ENCODE measurements at places on chromosomes 5 and 9.
A peak's percentile ranks its signal among the peaks of the same experiment; 100 is the strongest.

DNA sequence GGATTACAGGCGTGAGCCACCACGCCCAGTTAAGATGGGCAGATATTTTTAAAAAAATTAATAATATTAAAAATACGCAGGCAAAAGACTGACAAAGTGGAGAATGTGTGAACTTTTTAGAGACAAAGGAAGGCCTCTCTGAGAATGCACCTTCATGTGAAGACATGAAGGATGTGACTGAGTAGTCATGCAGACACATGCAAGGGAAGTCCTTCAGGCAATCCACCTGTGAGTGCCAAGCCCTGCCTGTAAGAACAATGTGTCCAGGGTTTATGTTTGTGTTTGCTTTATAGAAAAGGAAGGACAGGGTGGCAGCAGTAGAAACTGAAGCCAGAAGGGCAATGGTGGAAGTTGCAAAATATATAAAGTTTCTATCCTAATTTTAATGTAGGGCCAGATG, 169.2 kb downstream of the EDIL3 start:
- DNase-seq = no peak

DNA sequence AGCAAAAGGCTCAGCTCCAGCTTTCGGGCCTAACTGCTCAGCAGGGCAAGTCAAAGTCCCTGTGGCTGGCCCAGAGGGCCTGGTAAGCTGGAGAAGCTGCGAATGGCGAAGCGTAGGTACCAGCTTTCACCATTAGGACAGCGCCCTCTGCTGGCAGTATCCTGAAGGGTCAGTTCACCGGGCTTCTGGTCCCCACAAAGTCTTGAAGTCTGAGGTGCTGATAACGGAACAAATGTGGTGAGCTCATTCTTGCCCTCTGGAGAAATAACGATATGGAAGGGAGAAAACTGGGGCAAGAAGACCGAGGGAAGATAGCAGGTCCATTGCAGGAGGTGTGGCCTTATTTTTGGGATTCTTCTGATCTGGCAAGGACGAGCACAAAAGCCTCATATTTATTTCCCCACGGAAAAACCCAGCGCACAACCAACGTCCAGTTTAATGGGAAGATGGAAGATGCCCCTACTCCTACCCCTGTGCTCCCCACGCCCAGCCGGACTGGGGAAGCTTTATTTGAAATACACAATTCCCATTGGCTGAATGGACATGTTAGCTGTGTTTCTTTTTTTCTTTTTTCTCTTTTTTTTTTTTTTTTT, 7.2 kb downstream of the SOWAHA start:
- peak; percentile 91 for DNase-seq

- no peak for DNase-seq
These were observed 992 bp downstream of the SETD9 start for GRCh38 chr5:56910210-56910965.

DNA sequence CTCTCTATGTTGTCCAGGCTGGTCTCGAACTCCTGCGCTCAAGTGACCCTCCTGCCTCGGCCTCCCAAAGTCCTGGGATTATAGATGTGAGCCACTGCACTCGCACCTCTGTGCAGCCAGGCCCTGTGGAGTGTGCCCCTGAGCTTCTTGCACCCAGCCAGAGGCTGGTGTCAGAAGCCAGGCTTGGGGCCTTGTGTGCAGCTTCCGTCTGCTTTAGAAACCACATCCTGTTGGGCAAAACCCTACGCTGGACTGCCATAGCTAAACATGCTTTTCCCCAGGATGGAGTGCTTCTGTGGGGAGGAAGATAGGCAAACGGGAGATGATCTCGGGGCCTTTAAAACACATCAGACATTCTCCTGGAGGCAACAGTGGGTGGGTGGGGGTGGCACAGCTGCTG, 40.1 kb downstream of the PRRT1B start:
- DNase-seq = peak; percentile 40

GRCh38 chr9:109779711-109780452, at the start of gene PALM2AKAP2:
PALM2AKAP2 (plus strand) TSS chr9:109780198; CDS start chr9:109780489, 291 bp downstream.
- DNase-seq = peak; percentile 82

DNA sequence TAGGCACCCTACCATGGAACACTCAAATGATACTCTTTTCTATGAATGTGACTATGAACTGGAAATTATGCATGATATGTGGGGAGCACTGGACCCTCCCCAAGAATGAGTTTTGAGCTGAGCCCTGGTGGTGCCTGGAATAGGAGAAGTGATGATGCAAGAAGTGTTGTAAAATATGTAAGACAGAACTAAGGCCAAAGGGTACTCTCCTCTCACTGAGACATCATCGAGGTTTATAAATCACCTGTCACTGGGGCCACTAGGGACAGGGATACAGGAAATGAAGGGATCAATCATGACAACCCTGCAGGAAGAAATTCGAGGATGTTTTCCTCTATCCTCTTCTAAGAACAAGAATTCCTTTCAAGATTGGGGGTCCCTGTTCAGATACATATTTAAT, 45.4 kb downstream of the PCSK1 start:
- DNase-seq = no peak
